ENCODE measurements at places on chromosomes 1 and 21.

GRCh38 chr21:14677013-14677412 lies 130.9 kb upstream of the SAMSN1 start:
- DNase-seq = no peak

- no peak for DNase-seq
Observed at GRCh38 chr1:110967256-110967655, 3.5 kb upstream of the LRIF1 start.

GRCh38 chr1:201568265-201568664 lies 29.3 kb downstream of the NAV1 start:
- DNase-seq = no peak

- no peak for DNase-seq
Observed at GRCh38 chr1:69702085-69702484, 134.4 kb downstream of the LRRC7 start.

- no peak for DNase-seq
Observed at GRCh38 chr1:30373471-30374399, 349.6 kb downstream of the MATN1 start.

DNA sequence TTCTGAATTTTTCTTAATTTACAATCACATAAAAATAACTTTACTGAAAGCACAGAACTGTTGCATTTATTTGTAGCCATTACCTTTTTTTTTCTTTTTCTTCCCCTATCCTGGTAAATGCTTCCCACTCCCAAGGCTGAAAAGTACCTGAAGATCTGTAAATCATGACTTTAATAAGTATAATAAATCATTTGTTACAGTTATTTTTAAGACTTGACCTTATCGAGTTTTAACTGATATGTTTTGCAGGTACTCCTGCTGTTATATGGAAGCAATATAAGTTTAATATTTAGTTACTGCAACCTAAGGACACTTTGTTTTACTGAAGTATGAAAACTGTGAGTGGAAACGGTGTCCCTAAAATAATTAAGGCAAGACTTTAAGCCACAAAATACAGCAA lies 142.6 kb downstream of the TTLL7 start:
- no peak for DNase-seq

GRCh38 chr1:14347186-14347585 lies 251.3 kb upstream of the KAZN start:
- DNase-seq = no peak

DNA sequence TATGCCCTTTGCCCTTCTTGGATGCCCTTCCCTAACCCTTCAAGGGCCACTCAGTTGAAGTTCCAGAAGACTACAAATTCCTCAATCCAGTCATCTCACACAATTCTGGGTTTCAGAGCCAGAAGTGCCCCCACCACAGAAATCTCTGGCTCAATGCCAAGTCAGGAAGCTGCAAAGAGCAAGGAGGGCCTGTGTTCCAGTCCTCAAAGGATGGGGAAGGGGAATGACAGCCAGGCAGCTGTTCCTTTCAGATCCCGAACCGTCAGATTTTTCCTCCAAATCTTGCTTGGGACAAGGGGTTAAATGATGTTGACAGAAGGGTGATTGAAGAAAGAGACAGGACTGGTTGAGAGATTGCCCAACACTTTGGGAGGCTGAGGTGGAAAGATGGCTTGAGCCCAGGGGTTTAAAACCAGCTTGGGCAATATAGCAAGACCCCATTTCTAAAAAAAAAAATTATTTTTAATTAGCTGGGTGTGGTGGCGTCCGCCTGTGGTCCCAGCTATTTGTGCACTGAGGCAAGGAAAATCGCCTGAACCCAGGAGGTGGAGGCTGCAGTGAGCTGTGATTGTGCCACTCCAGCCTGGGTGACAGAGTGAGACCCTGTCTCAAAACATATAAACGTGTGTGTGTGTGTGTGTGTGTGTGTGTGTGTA lies 716 bp upstream of the HPDL start:
- no peak for DNase-seq

DNA sequence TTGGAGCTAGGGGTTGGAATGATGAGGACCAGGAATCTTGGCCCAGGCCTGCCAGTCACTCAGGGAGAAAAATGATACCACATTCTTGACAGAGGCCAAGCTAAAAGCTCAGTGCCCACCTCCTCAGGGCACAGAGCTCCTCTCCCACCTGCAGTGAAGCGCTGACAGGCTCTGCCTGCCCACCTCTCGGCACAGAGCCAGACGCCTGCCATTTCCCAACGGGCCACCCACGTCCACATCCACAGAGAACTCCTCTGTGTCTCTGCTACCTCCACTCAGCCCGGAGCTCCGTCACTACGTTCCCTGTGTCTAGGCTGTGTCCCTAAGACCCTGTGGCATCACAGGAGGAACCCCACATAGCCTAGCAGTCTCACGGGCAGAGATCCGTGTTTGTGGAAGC lies 60.8 kb downstream of the MRPL37 start:
- no peak for DNase-seq

GRCh38 chr1:55172272-55172671 lies 42.9 kb downstream of the USP24 start:
- DNase-seq = no peak

DNA sequence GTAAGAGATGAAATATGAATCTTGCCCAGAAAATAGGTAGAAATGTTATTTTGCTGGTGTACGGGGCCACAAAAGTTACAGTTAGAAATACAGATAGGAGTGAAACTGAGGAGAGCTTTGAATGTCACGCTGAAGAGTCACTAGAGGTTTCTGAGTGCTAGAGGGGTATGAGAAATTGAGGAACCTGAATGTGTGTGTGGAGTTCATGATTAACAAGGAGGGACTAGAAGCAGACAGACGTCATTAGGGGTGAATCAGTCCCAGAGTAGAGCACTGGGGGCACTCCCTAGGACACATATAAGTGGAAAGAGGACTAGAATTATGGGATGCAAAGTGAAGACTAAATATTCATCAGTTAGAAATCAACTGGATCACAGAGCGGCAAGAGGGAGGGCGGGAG lies 188.9 kb upstream of the MAP1LC3C start:
- no peak for DNase-seq

GRCh38 chr1:10001016-10001665 lies 4.1 kb downstream of the RBP7 start:
- no peak for DNase-seq

DNA sequence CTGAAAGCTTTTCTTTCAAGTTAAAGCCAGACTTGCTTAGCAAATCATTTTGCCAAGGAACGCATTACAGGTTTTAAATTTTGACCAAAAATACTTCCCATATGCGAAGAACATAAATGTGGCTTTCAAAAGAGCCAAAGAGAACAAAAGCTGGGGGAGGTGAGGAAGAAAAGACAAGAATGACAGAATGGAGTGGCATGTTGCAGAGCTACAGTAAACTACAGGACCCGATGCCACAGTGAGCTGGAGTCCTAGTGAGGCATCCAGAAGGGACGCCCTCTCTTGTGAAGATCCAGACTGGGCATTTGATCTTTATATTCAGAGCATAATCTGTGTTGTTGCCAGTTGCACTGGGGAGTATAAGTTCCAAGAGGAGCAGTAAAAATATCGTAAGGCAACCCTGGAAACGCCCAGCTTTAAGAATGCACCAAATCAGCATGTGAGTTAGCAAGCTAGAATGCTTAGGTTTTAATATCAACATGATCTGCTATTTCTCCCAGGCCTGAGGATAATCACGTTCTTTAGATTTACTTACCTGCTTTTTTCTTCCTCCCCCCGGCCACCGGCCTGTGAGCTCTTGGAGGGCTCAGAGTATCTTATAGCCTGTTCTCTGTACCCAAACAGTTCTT lies 48.4 kb upstream of the HOOK1 start:
- no peak for DNase-seq

- DNase-seq = no peak
Observed at GRCh38 chr1:117585086-117585485, 20.8 kb upstream of the TENT5C start.

GRCh38 chr1:232617237-232617636 lies 12.7 kb downstream of the SIPA1L2 start:
- no peak for DNase-seq

GRCh38 chr1:119535381-119535780 lies 28.4 kb downstream of the HSD3B1 start:
- DNase-seq = no peak

DNA sequence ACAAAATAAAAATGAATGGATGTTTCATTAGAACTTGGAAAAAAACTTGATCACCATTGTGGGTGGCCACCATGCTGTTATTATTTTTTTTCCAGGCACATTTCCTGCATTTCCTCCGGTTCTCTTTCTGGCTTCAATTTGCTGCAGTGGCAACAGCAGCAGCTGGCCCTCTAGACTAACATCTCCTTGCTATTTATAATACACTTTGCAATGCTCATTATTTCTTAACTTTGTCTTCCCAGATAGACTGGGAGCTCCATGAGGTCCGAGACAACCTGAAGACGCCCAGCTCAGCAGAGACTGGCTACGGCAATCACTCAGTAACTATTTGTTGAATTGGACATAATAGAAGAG lies 53.4 kb upstream of the ATP5PO start:
- no peak for DNase-seq

DNA sequence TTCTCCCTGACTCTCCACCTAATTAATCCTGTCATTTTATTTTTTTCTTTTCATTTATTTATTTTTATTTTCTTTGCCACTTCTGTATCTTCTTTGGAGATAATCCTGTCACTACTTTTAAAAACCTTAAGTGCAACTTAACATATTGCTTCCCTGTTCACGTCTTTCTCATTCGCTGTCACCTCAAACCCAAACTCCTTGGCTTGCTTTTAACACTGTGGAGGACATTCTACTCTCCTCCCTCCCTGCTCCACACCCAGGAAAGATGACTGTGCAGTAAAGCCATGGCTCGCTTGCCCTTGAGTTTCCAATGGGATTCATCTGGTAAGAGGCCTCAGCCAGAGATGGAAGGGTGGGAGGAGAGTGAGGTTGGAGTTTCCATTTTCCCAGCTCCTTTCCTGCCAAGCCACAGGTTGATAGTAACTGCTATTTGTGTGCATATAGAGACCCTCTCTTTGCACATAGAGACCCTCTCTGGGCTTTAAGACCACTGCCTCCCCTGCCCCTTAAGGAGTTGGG lies 6.4 kb upstream of the BRWD1 start:
- DNase-seq = no peak

- DNase-seq = no peak
Observed at GRCh38 chr1:192826791-192827546, 18.1 kb downstream of the RGS2 start.

DNA sequence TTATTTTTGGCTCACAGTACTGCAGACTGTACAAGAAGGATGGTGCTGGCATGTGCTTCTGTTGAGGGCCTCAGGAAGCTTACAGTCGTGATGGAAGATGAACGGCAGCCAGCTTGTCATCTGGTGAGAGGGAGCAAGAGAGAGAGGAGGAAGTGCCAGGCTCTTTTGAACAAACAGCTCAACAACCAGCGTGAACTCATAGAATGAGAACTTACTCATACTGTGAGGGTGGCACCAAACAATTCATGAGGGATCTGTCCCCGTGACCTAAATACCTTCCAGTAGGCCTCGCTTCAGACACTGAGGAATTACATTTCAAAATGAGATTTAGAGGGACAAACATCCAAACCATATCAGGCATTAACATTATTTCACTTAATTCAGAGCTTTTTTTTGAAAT lies 84.7 kb downstream of the PKN2 start:
- DNase-seq = no peak

GRCh38 chr1:71068325-71069240 lies 12.3 kb downstream of the ZRANB2 start:
- no peak for DNase-seq

GRCh38 chr1:21779613-21780521 lies 3.1 kb downstream of the USP48 start:
- DNase-seq = no peak

- DNase-seq = no peak
Observed at GRCh38 chr1:21590934-21591333, 78.2 kb downstream of the RAP1GAP start.

DNA sequence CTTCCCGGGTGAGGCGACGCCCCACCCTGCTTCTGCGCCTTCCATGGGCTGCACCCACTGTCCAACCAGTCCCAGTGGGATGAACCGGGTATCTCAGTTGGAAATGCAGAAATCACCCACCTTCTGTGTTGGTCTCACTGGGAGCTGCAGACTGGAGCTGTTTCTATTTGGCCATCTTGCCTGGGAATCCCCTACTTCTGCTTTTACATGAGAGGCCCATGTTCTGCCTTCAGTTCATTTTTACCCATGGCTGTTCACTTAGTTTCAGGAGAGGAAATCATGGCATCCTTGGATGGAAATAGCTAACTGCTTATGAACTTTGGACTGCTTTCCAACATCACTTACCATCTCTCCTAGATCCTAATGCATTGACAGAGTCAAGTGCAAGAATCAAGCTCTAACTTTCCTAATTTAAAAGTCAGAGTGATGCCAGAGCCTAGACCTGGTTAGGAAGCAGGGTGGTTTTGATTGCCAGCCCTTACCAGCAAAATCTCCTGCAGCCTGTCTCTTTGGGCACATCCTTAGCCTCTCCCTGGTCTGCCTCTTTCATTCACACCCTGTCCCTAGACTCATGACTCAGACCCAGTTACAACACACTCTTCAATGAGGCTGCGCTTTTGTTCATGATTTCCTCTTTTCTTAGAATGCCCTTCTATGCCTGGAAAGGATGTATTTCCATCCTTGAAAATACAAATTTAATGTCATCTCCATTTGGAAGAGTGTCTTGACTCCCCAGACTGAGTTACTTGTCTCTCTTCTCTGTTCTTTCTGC lies 137.2 kb downstream of the KCTD3 start:
- DNase-seq = no peak

GRCh38 chr1:217407534-217408001 lies 223.3 kb downstream of the GPATCH2 start:
- no peak for DNase-seq

DNA sequence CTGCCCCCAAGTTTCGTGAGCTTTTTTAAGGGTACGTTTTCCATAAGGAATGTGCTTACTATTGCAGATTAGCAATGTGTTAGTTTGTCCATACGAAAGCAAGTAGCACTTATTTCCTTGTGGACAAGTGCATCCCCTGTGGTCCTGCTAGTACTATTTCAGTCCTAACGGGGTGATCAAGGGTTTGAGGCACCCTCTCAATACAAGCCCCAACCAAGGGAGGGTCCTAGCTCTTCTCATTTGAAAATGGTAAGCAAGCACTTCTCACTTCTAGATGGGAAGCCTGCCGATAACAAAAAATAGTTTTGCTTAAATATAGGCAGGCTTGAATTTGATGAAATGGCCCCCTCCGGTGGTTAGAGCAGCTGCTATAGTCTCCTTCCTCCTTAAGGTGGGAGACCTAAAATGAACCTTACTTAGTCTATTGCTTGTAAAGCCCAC lies 64.0 kb upstream of the HMCN1 start:
- DNase-seq = no peak

- DNase-seq = no peak
Observed at GRCh38 chr1:9844106-9844505, 20.3 kb upstream of the CLSTN1 start.

- DNase-seq = no peak
Observed at GRCh38 chr21:36337099-36337509, 17.1 kb downstream of the MORC3 start.

GRCh38 chr21:25501462-25501861 lies 105.8 kb downstream of the MRPL39 start:
- no peak for DNase-seq

All from stimulated activated CD4-positive, alpha-beta T cell treated with anti-CD3 and anti-CD28 coated beads, Interleukin-2, amount 100 ng/mL, for 48 hours (primary cell).